ENCODE measurements at places on chromosomes 13 and 19. TPM values are rescaled to one million over a fixed set of nuclear protein-coding genes. Genes with fewer than 3 reads are reported as not detected.

GRCh38 chr19:29942404-29943261, 594 bp downstream of the URI1 start:
- peaks cover 7% of the 10 kb centered on the region for H3K27me3 ChIP-seq
- H3K4me1 ChIP-seq, result peaks cover 33% of the 10 kb centered on the region
- peak overlapping the region; percentile 97 for H3K4me3 ChIP-seq
- peak; percentile 71 for DNase-seq
- H3K27ac ChIP-seq, result peak overlapping the region; percentile 84

GRCh38 chr13:51938454-51938853, 72.8 kb downstream of the ATP7B start:
- H3K4me1 ChIP-seq, result no peaks in the 10 kb centered on the region
- no peak overlapping the region for H3K27ac ChIP-seq
- H3K4me3 ChIP-seq, result no peak overlapping the region
- DNase-seq, result no peak

- peak within 1 kb of the TSS; percentile 94 for H3K4me3 ChIP-seq
- peaks cover 11% of the 10 kb centered on the region for H3K36me3 ChIP-seq
- peak; percentile 94 for DNase-seq
- peak within 1 kb of the TSS; percentile 98 for H3K27ac ChIP-seq
- no peaks in the 10 kb centered on the region for H3K27me3 ChIP-seq
These were observed at the start of gene ZNF575 for GRCh38 chr19:43532962-43533545. TSS of gene ZNF575 (plus strand) at chr19:43533188. CDS start at chr19:43534423, 1,235 bp downstream.

DNA sequence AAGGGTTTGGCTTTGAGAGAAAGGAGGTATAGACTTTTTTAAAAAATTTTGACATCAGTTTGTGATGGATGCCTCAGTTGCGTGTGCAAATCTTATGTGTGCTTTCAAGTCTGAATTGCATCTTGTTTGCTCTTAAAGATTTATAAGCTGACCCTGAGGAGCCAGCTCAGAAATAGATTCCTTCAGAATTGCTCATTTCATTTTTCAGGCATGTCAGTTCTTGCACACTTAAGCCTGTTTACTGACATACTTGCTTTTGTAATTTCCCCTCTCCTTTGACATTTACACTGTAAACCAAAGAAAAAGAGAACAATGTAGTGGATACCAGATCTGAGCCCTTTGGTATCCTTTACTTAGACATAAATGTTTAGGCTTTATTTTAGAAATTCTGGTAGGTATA, 87.6 kb downstream of the RNF17 start:
- H3K27ac ChIP-seq, result peak overlapping the region; percentile 67
- DNase-seq, result no peak
- no peaks in the 10 kb centered on the region for H3K36me3 ChIP-seq
- H3K27me3 ChIP-seq, result no peaks in the 10 kb centered on the region

GRCh38 chr13:53311561-53311960, 282.9 kb downstream of the OLFM4 start:
- no peak overlapping the region for H3K27ac ChIP-seq
- H3K4me3 ChIP-seq, result no peak overlapping the region
- H3K27me3 ChIP-seq, result no peaks in the 10 kb centered on the region
- no peaks in the 10 kb centered on the region for H3K36me3 ChIP-seq
- H3K4me1 ChIP-seq, result peaks cover 10% of the 10 kb centered on the region
- DNase-seq, result no peak

SBK2 gene
- total RNA-seq, result not detected

Measured in type B pancreatic cell (in vitro differentiated cells).